Activated gamma-delta T cell treated with Interleukin-2 at 50 U/mL for 16 hours (primary cell): ENCODE measurements at places on chromosomes 7 and 10.

- DNase-seq = no peak
Measured at GRCh38 chr10:78319841-78320240, 286.2 kb downstream of the RPS24 start.

DNA sequence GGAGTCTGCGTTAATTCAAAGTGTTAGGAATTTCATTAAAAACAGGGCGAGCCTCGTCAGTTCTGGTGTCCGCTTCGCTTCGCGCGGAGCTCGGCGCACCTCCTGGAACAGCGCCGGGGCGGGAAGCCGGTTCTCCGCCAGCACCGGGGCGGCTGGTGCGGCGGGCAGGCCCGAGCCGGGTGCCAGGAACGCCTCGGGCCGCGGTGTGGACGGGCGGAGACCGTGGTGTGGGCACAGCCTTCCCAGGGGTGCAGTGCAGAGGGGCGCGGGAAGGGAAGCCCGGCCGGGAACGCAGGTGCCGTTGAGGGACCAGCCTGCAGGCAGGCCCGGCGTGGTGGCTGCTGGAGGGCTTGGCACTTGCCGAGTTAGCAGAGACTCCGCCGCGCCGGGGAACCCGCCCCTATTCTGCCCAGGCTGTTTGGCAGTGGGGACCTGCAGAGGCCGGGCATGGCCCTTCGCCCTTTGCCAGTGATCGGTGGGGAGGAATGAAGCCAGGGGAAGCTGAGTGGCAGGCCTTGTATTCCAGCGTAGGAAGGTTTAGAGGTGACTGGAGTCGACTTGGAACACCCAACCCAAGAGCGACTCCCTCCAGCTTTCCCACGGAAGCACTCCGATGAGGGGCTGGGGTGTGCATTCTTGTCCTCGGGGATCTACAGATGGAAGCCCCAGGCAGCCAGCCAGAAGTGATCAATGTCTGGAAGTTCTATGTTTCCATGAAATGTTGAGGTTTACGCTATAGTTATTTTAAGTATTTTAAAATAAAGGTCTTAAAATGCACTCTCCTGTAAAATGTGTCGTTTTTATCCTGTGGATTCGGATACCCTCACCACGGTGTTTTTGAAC, 945 bp upstream of the RHEB start:
- peak; percentile 21 for DNase-seq

- DNase-seq = no peak
Measured at GRCh38 chr7:92840316-92840715, 3.9 kb upstream of the CDK6 start.

- no peak for DNase-seq
Measured at GRCh38 chr7:158943234-158943633, 86.9 kb downstream of the DYNC2I1 start.

GRCh38 chr10:113273181-113274163, 279.4 kb upstream of the HABP2 start:
- no peak for DNase-seq

GRCh38 chr7:20647908-20648776, 32.7 kb downstream of the ABCB5 start:
- no peak for DNase-seq

GRCh38 chr7:32427769-32428291, 62.4 kb downstream of the LSM5 start:
- peak; percentile 51 for DNase-seq

GRCh38 chr10:101536800-101537199, 51.3 kb downstream of the POLL start:
- DNase-seq = no peak

GRCh38 chr7:65924193-65924592, 51.3 kb downstream of the VKORC1L1 start:
- DNase-seq = no peak

GRCh38 chr7:141695803-141696289, 6.1 kb downstream of the DENND11 start:
- no peak for DNase-seq

DNA sequence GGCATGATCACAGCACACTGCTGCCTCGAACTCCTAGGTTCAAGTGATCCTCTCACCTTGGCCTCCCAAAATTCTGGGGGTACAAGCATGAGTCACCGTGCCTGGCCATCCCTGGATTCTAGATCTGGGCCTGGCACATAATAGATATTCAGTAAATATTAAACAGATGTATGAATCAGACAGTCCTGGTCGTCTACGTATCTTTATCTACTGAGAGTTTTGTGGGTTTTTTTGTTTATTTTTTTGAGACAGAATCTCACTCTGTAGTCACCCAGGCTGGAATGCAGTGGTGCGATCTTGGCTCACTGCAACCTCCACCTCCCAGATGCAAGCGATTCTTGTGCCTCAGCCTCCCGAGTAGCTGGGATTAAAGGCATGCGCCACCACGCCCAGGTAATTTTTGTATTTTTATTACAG, 24.3 kb upstream of the ITGB1 start:
- no peak for DNase-seq

DNA sequence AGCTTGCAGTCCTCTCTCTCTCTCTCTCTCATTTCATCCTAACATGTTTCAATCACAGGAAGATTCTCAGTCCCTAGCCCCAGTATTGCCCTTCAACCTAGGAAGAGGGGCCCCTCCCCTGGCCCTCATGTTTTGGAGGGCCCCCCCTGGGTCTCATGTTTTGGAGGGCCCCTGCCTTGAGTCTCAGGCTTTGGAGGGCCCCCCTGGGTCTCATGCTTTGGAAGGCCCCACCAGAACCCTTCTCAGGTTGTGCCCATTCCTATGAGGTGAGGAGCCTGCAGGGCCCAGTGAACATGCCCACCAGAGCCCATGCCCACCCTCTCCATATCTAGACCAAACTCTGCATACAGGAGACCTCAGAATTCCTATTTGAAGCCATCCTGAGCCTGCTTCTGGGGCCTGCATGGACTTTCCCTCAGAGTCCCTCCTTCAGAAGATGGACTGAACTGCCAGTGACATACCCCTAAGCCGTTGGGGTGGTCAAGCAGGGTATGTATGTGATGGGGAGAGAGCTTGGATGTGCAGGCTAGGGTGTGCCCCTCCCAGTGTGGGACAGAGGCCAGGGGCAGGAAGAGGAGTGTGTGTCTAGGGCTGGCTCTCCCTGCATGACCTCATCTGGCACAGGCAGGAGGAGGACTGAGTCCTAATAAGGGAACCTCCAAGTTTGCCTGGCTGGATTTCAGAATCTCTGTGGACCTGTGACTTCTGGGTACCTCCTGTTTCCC, 8.1 kb upstream of the VDAC2 start:
- no peak for DNase-seq

- DNase-seq = no peak
Measured at GRCh38 chr10:24503461-24504320, 220.0 kb downstream of the ARHGAP21 start.

DNA sequence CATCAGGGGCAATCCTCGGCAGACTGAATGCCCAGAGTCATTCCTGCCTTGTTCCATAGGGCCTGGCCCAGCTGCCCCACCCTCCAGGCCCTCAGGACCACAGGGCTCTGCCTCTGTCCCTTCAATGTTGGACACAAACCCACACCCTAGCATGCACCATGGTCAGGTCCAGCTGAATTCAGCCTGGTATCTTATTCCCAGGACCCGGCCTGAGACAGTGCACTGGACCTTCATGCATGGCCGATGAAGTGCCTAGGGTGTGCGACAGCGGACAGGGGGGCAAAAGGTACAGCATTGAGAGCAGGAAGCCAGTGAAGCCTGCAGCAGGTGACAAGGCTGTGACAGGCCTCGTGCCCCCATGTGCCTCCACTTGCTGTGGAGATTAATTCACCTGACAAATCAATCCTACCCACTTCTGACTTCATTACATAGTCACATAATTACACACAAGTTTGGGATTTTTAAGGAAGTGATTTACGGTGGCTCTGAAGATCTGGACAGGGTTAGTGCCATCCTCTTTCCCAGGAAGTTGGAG, 261.9 kb downstream of the GRID1 start:
- no peak for DNase-seq

DNA sequence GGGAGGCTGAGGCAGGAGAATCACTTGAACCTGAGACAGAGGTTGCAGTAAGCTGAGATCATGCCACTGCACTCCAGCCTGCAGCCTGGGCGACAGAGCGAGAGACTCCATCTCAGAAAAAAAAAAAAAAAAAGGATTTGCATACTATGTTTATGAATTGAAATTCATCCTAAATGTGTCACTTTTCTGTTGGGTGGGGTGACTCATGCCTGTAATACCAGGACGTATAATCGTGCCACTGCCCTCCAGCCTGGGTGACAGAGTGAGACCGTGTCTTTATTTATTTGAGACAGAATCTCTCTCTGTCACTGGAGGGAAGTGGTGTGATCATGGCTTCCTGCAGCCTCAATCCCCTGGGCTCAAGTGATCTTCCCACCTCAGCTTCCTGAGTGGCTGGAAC, 5.8 kb downstream of the ZNF212 start:
- DNase-seq = no peak

DNA sequence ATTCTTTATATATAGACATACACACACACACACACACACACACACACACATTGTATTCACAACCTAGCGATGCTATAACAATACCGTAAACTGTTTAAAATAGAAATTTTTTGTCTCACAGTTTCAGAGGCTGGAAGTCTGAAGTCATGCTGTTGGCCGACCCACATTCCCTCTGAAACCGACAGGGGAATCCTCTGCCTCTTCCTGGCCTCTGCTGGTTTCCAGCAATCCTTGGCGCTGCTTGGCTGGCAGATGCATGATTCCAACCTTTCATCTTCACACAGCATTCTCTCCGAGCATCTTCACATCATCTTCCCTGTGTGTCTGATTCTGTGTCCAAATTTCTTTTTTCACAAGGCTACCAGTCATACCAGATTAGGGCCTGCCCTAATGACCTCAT, 94.8 kb downstream of the CCDC71L start:
- no peak for DNase-seq

GRCh38 chr7:8442814-8443304, 9.4 kb downstream of the NXPH1 start:
- peak; percentile 20 for DNase-seq

DNA sequence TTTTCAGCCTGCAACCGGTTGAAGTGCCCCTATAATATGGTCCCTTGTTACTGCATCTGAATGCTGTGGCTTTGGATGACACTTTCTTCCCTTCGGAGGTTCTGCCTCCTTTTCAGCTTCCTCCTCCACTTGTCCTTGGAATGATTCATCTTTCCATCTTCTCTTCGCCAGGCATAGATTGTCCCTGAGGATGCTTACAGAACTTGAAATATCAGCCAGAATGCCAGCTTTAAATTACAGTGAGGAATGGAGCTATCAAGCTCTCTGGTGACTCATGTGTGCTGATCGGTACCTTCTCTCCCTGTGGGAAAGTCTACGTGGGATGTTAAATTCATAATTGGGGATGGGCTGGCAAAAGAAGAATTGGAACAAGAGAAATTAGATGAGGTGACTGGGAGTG, 45.9 kb upstream of the PDK4 start:
- no peak for DNase-seq

DNA sequence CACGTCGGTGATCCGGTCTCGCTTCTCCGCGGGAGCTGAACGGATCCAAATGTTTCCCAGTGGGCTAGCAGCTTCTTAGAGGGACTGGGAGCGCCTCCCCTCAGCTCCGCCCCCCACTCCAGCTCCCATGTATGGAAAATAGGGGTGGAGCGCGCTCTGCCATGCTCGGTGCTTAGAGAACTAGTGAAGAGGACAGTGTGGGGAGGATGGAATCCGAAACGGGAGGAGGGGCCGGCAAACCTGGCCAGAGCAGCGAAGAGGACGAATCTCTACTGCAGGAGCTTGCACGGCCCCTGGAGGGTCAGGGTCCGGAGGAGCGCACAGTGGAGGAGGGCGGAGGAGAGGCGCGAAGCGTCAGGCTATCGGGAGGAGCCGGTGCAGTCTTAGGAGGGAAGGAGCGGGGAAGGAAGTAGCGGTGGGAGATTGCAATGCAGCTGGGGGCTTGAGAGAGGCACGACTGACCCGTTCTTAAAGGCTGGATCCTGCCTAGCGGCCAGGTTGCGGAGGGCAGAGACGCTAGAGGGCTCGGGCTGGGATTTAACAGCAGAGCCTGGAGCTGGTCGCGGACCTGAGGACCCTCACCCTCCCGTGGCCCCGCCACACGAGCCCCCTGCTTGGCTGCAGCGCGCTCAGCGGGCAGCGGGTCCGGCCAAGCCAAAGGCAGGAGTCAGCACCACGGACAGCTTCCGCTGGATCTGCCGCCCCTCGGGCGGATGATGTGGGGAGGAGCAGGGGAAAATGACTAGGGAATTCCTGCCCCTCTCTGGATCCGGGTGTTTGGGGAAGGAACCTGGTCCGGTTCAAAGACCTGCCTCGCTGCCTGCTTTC, at the start of gene PRLHR:
TSS of gene PRLHR (minus strand) at position 51 of the 828 bp plus-strand sequence. CDS start 404 bp downstream, outside the sequence.
- DNase-seq = no peak

- no peak for DNase-seq
Measured at GRCh38 chr7:41965951-41966505, 263.1 kb upstream of the INHBA start.

- DNase-seq = no peak
Measured at GRCh38 chr7:51274955-51275354, 41.7 kb downstream of the COBL start.

DNA sequence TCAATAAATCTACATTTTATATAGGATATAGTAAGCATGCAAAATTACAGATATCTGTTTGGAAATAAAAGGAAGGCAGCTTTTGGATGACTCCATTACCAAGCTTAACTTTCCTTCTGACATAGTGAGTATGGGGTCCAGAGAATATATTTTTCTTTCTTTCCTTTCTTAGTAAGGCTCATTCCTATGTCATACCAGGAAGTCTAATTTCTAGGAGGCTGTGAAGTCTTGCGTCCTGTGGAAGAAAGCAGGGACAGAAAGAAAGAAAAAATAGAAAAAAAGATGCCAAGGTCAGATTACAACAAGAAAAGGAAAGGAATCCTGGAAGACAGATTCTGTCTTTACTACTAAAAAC, 36.3 kb downstream of the AKR1C8 start:
- no peak for DNase-seq
